ENCODE measurements at places on chromosomes 5 and 9. TPM values are rescaled to one million over a fixed set of nuclear protein-coding genes. Genes with fewer than 3 reads are reported as not detected.
A peak's percentile ranks its signal among the peaks of the same experiment; 100 is the strongest.

Gene CARD9
- 10.0 TPM for total RNA-seq

Gene SPINK7
- total RNA-seq: not detected

Gene SV2C
- 0.32 TPM for total RNA-seq

- DNase-seq: no peak
- H3K36me3 ChIP-seq: no peaks in the 10 kb centered on the region
- peaks cover 4% of the 10 kb centered on the region for H3K4me1 ChIP-seq
- no peaks in the 10 kb centered on the region for H3K27me3 ChIP-seq
- H3K4me3 ChIP-seq: no peak overlapping the region
Measured at GRCh38 chr5:5276430-5276829, 136.3 kb downstream of the ADAMTS16 start.

DNA sequence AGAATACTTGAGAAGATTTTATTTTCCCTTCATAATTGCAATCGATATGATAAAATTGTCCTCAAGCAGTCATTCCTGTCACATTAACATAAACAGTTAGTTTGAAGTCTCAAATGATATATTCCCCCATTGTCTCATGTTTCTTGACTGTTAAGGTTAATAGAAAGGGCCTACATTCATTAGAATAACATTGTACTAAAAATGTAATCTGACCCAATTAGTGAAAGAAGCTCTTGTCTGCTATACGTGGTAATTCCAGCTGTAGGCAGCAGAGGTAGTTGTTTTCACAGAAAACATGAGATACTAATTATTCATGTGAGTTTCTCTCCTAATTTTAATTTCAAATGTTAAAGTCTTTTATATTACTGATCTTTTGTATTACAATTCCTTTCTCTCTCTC is 25.9 kb upstream of the AP3B1 start:
- H3K27ac ChIP-seq: no peak overlapping the region
- H3K4me3 ChIP-seq: no peak overlapping the region
- H3K27me3 ChIP-seq: no peaks in the 10 kb centered on the region
- DNase-seq: no peak
- H3K4me1 ChIP-seq: no peaks in the 10 kb centered on the region

GRCh38 chr5:11955331-11955730 is 51.1 kb upstream of the CTNND2 start:
- no peaks in the 10 kb centered on the region for H3K27me3 ChIP-seq
- no peaks in the 10 kb centered on the region for H3K4me1 ChIP-seq
- H3K4me3 ChIP-seq: no peak overlapping the region
- no peak overlapping the region for H3K27ac ChIP-seq

- DNase-seq: peak; percentile 84
- H3K27me3 ChIP-seq: no peaks in the 10 kb centered on the region
- peaks cover 34% of the 10 kb centered on the region for H3K4me1 ChIP-seq
- H3K36me3 ChIP-seq: peaks cover 9% of the 10 kb centered on the region
Measured at GRCh38 chr5:180784497-180785097, 18.0 kb downstream of the MGAT1 start.

DNA sequence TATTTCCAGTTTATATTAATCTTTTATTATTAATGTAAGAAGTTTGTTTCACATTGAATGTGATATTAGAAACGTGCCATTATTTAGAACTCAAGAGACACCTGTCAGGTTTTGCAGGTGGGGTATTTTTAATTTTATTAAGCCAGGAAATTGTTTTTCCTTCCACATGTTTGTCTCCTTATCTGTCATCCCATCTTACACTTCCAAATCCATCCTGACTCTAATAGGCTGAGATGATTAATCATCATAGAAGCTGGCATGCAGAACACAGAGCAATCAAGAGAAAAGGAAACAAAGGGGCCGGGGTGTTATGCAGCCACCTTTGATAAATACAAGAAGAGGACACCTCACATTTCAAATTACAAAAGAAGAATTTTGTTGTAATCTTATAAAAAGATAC is 506.5 kb downstream of the ISL1 start:
- no peaks in the 10 kb centered on the region for H3K4me1 ChIP-seq
- H3K27me3 ChIP-seq: no peaks in the 10 kb centered on the region
- H3K36me3 ChIP-seq: no peaks in the 10 kb centered on the region
- no peak overlapping the region for H3K27ac ChIP-seq
- H3K4me3 ChIP-seq: no peak overlapping the region
- no peak for DNase-seq

DNA sequence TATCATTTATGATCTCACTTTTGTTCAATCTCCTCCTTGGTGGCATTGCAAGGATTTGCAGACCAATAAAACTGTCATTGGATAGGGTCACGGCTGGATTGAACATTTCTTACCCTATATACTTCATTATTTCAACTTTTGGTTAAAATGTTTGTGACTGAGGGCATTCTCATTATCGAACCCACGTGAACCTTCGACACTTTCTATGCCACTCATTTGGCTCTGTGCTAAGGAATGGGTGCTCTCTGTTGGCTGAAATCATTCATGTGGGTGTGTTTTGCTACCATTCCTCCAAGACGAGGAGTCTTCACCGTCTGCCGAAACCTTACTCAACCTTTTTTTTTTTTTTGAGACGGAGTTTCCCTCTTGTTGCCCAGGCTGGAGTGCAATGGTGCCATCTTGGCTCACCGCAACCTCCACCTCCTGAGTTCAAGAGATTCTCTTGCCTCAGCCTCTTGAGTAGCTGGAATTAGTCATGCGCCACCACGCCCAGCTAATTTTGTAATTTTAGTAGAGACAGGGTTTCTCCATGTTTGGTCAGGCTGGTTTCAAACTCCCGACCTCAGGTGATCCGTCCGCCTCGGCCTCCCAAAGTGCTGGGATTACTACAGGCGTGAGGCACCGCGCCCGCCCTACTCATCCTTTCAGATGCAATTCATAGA is 62.5 kb downstream of the CSNK1A1 start:
- H3K27ac ChIP-seq: peak overlapping the region; percentile 2
- H3K4me1 ChIP-seq: peaks cover 35% of the 10 kb centered on the region
- H3K4me3 ChIP-seq: no peak overlapping the region
- no peak for DNase-seq
- H3K27me3 ChIP-seq: no peaks in the 10 kb centered on the region

- H3K27ac ChIP-seq: no peak within 1 kb of the TSS
- peak; percentile 65 for DNase-seq
- H3K27me3 ChIP-seq: peaks cover 65% of the 10 kb centered on the region
- H3K4me3 ChIP-seq: no peak within 1 kb of the TSS
- peaks cover 9% of the 10 kb centered on the region for H3K4me1 ChIP-seq
- no peaks in the 10 kb centered on the region for H3K36me3 ChIP-seq
Measured at GRCh38 chr5:1445313-1445688, at the start of gene SLC6A3. SLC6A3 (minus strand) TSS chr5:1445440; CDS start chr5:1443197, 2,243 bp downstream.
